T-helper 1 cell (primary cell): ENCODE measurements at places on chromosomes 13 and 19.

- no peak for DNase-seq
Measured at GRCh38 chr13:78185700-78186099, 267.1 kb upstream of the EDNRB start.

GRCh38 chr13:85536706-85537105 is 262.5 kb downstream of the SLITRK6 start:
- no peak for DNase-seq

GRCh38 chr19:17074634-17075034 is 618 bp downstream of the HAUS8 start:
- no peak for DNase-seq

GRCh38 chr13:19573120-19573716 is 11.9 kb upstream of the TPTE2 start:
- DNase-seq: no peak

DNA sequence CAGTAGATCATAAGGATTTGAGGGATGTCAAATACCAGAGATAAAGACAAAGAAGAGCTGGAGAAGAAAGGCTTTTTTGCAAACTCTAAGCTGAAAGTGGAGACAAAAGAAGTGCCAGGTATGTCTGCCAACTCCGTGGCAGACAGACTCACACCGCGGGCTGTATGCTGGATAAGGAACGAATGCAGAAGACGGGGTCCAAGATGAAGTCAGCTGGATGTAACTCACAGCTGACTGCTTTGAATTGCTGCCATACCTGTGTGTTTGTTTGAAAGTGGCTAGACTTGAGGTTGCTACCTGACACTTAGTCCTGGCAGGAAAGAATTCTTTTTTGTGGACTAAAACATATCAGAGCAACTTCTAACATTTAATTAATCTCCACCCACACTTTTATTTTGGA is 398.8 kb downstream of the DLEU7 start:
- DNase-seq: no peak

- DNase-seq: no peak
Measured at GRCh38 chr19:57946316-57946715, 1.2 kb downstream of the ZNF256 start.

GRCh38 chr13:75635828-75636435 is at the start of gene LMO7:
Gene LMO7 (plus strand): TSS chr13:75636330. CDS start chr13:75636658, 328 bp downstream.
- DNase-seq: peak; percentile 48

GRCh38 chr13:33745370-33746324 is 72.3 kb upstream of the RFC3 start:
- no peak for DNase-seq

DNA sequence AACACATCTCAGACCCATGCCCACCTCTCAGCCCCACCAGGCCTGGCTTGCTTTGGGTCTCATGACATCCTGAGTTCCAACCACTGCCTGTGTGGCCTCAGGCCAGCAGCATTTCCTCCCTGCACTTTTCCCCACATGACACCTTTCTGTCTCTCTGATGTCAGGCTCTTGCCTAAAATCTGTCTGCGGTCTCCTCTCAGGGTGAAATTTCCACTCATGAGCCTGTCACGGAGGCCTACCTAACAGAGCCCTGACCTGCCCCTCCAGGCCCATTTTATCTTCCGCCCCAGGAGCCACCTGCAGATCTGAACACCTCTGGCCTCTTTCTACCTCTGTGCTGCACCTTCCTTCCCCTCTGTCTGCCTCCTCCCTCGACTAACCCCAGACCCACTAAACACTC is 93.5 kb downstream of the ZDHHC20 start:
- DNase-seq: no peak

GRCh38 chr13:104683789-104684188 is 1617.6 kb upstream of the SLC10A2 start:
- DNase-seq: no peak

DNA sequence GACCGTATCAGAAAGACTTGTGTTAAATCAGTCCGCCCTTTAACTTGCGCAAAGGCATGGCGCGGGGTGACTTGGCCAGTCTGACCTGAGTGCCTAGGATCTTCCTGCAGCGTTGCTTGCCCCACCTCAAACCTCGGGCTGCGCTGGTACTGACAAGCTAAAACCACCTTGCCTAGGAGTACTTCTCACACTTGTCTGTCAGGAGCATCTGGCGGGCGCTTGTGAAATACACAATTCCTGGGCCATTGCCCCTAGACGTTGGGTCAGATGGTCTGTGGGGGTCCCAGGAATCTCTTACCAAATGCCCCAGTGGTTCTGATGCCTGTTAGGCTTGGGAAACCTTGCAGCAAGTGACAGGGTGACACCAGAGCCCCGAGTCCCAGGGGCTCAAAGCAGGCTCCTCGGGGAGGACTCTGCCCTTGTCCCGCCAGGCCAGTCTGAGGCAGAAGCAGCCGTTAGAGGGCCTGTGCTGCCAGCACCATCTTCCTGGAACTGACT is 12.9 kb downstream of the CEBPG start:
- DNase-seq: no peak

GRCh38 chr13:41457589-41458186 is 338 bp downstream of the RGCC start:
- DNase-seq: peak; percentile 42

GRCh38 chr19:29836409-29836825 is 24.6 kb downstream of the CCNE1 start:
- no peak for DNase-seq

- DNase-seq: no peak
Measured at GRCh38 chr13:102318233-102318632, 83.6 kb downstream of the FGF14 start.

- no peak for DNase-seq
Measured at GRCh38 chr13:47678201-47678968, 322.7 kb downstream of the SUCLA2 start.
